ENCODE measurements at places on chromosomes 13 and 19.
A peak's percentile ranks its signal among the peaks of the same experiment; 100 is the strongest.

DNA sequence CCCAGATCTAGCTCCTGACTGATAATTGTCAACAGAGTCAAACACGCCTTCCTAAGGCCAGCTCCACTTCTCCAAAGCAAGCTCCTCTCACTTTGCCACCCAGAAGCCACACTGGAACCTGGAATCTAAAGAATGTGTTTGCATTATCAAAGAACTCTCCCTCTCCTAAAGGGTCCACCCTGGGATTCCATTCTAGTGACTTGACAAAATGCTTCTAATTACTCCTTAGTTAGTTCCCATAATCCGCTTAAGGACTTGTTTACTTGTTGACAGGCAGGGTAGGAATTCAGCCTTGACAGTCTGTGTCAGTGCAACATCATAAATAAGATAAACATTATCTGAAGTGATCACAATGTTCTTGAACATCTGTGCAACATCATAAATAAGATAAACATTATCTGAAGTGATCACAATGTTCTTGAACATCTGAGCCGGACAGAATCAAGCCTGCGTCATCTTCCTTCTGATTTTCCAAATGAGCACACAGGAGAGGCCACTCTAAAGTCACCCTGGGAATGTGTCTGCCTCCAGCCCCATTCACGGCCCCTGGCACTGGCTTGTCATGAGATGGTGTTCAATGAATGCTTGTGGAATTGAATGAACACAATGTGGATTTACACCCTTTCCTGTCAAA lies 512.1 kb downstream of the IRS2 start:
- DNase-seq, result peak; percentile 85

- DNase-seq, result no peak
These were observed 216.7 kb downstream of the ATP8A2 start for GRCh38 chr13:25588336-25589060.

DNA sequence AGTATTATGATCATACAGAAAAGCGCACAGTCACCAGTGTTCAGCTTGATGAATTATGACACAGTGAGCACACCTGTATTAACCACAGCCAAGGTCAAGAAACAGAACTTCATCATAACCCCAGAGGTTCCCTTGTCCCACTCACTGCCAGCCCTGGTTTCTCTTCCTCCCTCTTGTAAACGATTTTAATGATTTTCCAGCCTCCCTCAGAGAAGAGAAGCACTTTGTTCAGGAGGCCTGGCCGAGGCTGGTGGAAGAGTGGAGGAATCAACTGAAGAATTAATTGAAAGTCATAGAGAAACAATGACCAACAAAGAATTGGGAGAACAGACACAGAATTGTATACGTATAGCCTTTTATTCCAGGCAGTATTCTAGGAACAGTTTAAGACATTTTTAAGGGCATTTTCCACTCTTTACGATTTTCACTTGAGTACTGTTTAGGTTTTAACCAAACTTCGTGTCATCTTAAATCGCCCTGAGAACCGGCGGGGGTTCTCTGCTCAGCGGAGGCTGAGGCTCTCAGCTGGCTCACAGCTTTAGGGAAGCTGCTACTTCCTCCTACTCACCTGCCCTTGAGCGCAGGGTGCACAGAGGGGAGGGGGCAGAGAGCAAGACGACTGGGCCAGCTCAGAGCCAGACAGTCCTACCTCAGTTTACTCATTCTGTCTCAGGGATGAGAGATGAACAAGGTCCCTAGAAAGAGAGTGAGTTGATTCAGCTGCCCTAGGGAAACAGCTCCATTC lies 108.6 kb downstream of the AKAP11 start:
- no peak for DNase-seq

GRCh38 chr13:44243198-44243857 lies 130.3 kb upstream of the SERP2 start:
- DNase-seq, result peak; percentile 55

DNA sequence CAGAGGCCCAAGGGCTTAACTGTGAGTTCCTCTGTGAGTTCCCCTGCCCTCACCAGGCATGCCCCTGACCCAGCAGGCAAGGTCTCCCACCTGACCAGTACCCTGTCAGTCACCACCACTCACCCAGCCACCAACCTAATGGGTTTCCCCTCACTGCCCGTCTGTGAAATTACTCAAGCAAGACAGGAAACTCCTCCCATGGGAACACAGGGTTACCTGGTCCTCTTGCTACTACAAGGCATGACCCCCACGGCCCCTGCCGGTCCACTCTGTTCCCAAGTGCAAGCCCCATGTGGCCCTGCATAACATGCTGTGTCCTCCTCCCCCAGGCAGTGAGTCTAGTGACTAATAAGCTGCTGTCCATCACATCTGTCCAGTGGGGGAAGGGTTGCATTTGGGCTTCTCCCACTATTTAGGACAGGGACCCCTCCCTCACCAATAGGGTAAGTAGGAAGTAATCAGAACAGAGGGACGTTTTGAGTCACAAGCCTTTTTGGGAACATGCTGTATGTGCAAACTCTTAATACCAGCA lies 8.0 kb upstream of the DHRS12 start:
- DNase-seq, result no peak

GRCh38 chr13:38661010-38661675 lies 25.7 kb upstream of the FREM2 start:
- peak; percentile 4 for DNase-seq

DNA sequence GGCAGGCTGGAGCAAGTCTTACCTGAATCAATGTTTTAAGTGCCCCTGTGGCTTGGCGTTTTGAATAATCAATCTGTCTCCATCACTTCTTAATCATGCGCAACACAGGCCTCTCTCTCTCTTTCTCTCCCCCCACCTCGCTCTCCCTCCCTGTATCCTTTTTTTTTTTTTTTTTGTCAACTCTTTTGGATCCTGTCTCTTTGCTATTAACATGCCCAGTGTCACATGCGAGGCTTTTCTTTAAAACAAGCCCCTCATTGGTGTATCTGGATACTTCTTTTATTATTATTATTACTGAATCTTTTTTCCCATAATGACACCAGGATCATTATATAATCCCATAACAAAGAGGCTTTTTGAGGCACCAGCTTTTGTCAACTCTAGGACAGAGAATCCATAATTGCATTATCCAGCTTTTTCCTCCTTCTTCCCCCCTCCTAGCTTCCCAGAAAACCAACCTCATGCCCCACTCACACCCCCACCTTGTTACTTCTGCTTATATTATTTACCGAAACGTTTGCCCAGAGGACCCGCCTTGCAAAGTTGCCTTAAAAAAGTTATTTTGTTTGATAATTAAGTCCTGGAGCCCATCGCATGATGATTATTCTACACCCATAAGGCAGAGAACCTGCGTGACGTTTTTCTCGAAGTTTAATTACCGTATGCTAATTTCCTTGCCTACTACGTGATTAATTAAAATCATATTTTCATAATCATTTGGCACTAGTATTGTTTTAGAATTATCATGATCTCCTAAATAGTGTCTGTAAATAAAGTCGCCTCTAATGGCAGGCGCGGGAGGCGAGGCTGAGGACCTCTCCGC lies 148.1 kb upstream of the ZNF536 start:
- no peak for DNase-seq

DNA sequence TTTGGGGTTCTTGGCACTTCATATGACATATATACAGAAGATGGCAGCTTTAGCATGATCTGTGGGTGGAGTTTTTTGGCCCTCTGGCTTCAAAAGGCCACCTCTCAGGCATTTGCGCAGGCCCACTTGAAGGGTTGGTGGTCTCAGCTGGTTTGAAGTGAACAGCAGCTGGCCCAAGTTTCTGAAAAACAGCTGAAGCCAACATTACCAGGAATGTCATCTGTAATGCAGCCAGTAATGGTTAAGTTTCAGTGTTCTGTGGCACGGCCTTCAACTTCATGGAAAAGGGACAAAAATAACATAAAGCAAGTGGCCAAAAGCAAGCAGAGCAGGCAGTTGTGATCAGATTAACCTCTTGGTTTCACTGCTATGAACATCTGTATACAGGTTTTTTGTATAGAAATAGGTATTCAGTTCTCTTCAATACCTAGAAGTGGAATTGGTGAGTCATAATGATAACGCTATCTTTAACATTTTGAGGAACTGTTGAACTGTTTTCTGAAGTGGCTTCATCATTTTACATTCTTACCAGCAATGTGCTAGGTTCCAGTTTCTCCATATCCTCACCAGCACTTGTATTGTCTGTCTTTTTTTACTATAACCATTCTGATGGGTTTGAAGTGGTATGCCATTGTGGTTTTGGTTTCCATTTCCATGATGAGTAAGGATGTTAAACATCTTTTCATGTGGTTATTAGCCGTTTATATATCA lies 245.4 kb downstream of the SHISA2 start:
- no peak for DNase-seq

GRCh38 chr13:78603240-78603957 lies at the start of gene POU4F1:
Gene POU4F1, minus strand, starts transcription at chr13:78603552. Its CDS starts 226 bp downstream, at chr13:78603326.
- no peak for DNase-seq

DNA sequence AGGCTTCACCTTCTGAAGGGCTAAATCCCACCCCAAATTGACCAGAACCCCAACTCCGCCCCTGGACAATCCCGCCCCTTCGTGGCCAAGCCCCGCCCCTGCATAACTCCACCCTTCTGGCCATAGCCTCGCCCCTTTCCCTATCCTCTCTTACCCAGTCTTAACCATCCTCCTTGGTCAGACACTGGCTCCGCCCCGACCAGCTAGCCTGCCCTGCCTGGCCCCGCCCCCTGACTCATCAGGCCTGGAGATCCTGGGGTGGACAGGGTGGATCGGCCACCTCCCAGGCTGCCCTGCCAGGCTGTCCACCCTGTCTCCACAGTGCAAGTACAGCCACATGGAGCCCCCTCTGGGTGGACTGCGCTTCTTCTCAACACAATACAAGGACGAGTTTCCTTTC lies 8.0 kb upstream of the ZNF358 start:
- peak; percentile 73 for DNase-seq

- DNase-seq, result no peak
These were observed 10.6 kb downstream of the VASP start for GRCh38 chr19:45517641-45518468.

DNA sequence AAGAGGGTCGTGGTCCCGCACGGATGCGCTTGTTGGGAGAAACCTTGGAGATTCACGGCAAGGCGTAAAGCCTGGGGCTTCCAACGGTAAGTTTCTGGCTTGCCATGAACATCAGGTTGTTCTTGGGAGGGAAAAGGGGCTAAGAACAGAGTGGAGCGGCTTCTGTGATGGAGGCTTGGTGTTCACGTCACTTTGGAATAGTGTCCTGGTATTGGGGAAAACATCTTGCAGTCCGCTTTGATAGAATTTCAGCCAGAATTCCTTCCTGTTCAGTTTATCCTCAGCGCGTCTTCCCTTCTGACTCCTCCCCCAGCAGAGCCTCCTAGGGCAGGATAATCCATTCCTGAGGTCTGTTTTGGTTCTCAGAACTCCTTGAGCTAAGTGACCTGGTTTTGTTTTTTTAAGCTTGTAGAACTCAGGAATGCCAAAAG lies 2.0 kb downstream of the KCTD15 start:
- DNase-seq, result peak; percentile 33

GRCh38 chr19:45716359-45717130 lies 14.2 kb downstream of the FBXO46 start:
- peak; percentile 31 for DNase-seq

DNA sequence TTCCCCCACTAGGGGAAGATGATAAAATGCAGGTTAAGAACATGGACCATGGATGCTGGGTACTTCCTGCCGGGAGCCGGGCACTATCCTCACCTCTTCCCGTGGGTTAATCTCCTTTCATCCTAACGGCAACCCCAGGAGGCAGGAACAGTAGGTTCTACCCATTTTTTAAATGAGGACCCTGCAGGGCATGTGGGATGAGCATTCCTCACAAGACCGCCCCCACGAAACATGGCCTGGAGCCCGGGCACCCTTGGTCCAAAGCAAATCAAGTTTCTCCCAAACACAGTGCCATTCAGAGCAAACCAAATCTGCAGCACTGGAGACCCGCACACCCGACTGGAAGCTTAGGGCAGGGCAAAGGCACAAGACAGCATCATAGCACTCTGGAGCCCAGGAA lies 35.4 kb downstream of the COL4A2 start:
- no peak for DNase-seq

DNA sequence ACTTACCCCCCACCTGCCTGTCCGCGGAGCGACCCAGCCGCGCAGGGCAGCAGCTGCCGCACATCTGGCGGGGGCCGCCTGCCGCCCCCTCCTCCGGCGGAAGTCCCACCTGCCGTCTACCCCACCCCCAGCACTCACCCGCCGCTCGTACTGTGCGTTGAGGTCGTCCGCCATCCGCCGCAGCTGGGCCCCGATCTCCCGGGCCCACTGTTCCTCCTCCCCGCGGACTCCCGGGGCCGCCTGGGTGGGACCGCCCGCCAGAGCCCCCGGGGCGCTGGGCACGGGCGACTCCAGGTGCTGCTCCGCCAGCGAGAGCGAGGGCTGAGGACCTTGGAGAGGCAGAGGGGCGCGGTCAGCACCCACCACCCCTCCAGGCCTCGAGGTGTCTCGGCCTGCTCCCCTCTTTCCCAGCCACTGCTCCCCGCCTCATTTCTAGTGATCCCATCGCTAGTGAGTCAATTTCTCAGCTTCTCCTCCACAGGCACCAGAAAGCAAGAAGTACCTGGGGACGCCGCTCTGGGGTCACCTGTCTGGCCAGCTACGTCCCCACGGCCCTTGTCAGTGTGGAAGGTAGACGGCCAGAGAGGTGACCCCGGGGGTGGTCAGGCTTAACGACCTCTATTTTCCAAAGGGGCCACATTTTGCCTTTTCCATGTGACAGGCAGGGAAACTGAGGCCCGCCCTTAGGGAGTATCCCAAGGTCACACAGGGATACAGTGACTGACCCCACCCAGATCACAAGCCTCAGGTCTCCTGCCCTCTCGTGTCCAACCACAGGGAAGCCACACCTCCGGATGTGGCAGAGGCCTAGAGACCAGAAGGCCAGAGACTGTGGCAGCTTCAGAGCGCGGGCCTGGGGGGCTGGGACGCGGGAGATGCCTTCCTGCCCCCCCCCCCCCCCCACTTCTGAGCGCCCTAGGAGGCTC lies 4.3 kb downstream of the BBC3 start:
- DNase-seq, result peak; percentile 93

DNA sequence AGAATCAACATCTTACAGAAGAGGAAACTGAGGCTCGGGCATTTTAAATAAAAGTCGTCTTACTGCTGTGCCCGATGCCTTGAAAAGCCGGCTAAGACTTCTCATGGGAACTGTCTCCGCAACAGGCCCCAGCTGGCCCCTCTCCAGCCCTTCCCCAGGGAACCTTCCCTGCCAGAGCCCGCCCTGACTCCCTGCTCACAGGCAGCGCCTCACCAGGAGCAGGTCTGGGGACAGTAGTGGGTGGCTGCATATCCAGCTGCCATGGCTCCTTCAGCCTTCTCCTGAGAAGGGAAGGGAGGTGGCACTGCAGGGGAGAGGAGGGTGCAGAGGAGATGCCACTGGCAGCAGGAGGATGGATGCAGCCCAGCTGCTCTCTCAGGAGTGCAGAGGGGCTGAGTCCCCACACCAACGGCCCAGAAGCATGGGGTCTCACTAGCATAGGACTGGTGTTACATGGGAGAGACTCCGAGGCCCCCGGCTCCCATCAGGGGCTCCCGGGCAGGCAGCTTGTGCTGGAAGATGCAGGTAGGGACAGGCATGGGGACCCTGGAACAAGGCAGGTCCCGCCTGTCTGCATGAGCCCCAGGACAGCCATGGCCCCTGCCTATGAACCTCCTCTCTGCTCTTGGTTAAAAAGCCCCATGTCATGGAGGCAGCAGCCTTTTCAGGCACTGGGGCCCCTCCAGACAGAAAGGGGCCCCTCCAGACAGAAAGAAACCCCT lies 216.4 kb upstream of the SGCG start:
- DNase-seq, result no peak
